ENCODE measurements at places on chromosomes 2 and 18. TPM values are rescaled to one million over a fixed set of nuclear protein-coding genes. Genes with fewer than 3 reads are reported as not detected.

The ICOS gene
- total RNA-seq: not detected

The MERTK gene
- 16.8 TPM for total RNA-seq

The RSAD2 gene
- 6.9 TPM for total RNA-seq

The SFT2D3 gene
- total RNA-seq: 6.5 TPM

The TLX2 gene
- total RNA-seq: not detected

The UGT1A3 gene
- total RNA-seq: not detected

The SLC9A4 gene
- total RNA-seq: 0.06 TPM

The CUL3 gene
- total RNA-seq: 92.7 TPM

The CACNB4 gene
- total RNA-seq: 22.3 TPM

The TRIM43B gene
- not detected for total RNA-seq

The FSHR gene
- not detected for total RNA-seq

The MFSD2B gene
- 1.2 TPM for total RNA-seq

The TMSB10 gene
- total RNA-seq: 2,245 TPM

The BOLL gene
- not detected for total RNA-seq

The VWA3B gene
- total RNA-seq: 1.5 TPM

The SNED1 gene
- total RNA-seq: 93.7 TPM

The PROKR1 gene
- 2.2 TPM for total RNA-seq

The GPR45 gene
- 0.99 TPM for total RNA-seq

The APCDD1 gene
- 91.9 TPM for total RNA-seq

The LIMS2 gene
- 11.2 TPM for total RNA-seq

The SNX17 gene
- total RNA-seq: 112 TPM

The UGT1A7 gene
- total RNA-seq: not detected

The GEN1 gene
- 8.4 TPM for total RNA-seq

The GYPC gene
- total RNA-seq: 114 TPM

The CPLX4 gene
- 0.22 TPM for total RNA-seq

The ASB3 gene
- 67.9 TPM for total RNA-seq

The POTEJ gene
- total RNA-seq: 0.10 TPM

The FKBP7 gene
- 44.4 TPM for total RNA-seq

The FOXD4L1 gene
- total RNA-seq: 0.10 TPM

The MYOM1 gene
- total RNA-seq: 9.2 TPM

The ARPC2 gene
- total RNA-seq: 192 TPM

The SLC25A12 gene
- total RNA-seq: 87.9 TPM

The FSIP2 gene
- total RNA-seq: 4.3 TPM

The LAPTM4A gene
- 159 TPM for total RNA-seq

The HTR2B gene
- 0.40 TPM for total RNA-seq

The ANKRD36B gene
- total RNA-seq: 88.5 TPM

The SERPINB11 gene
- total RNA-seq: not detected

The NLRC4 gene
- total RNA-seq: 1.4 TPM

The RTTN gene
- 20.8 TPM for total RNA-seq

The TUBA4B gene
- total RNA-seq: not detected

The UBXN2A gene
- 34.6 TPM for total RNA-seq

The UGT1A4 gene
- total RNA-seq: not detected

The IL18RAP gene
- total RNA-seq: 0.22 TPM

The HOXD9 gene
- total RNA-seq: 3.2 TPM

The VPS54 gene
- total RNA-seq: 33.6 TPM

Data from spinal cord (tissue), 10 donors.